ENCODE measurements at places on chromosomes 11 and 22. TPM values are rescaled to one million over a fixed set of nuclear protein-coding genes. Genes with fewer than 3 reads are reported as not detected.

DNA sequence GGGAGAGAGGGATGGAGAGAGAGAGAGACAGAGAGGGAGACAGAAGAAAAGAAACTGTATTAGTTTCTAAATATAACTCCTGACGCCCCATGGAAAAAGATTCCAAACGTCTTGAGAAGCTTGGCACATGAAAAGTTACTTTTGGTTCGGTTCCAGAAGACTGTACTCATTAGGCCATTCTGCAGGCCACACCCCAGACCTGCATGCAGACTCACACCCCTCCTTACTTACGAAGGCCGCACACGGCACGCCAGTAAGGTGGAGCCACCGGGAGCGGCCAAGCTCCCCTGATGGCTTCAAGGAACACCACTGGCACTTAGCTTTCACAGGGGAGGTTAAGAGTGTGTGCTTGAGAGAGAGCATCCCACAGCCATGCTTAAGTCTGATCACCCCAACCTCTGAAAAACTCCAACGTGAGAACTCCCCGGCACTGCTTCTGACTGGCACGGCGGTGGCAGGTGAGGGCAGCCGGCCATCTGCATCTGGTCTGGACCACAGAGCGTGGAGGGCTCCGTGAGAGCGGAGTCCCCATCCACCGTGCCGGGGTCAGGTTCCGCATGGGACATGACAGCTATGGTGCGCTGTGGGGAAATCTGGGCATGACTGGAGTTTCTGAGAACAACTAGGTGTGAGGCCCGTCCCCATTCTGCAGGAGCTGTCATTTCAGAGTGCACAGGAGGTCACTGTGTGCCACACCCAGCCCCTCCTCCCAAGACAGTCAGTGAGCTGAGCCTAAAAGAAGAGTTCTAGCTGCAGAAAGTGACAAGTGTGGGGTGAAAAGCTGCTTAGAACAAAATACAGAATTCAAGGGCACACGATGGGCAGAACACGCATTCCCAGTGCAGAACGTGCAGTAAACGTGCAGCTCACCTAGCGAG, 62.4 kb downstream of the MYH9 start:
- H3K27ac ChIP-seq: peak overlapping the region; percentile 93
- DNase-seq: no peak
- no peak overlapping the region for H3K4me3 ChIP-seq
- H3K36me3 ChIP-seq: peaks cover 39% of the 10 kb centered on the region
- H3K27me3 ChIP-seq: no peaks in the 10 kb centered on the region
- H3K4me1 ChIP-seq: peaks cover 77% of the 10 kb centered on the region

GSTT2B gene
- total RNA-seq: 9.7 TPM

ZNF215 gene
- total RNA-seq: 2.3 TPM

GRCh38 chr11:70263363-70263762, 7.1 kb upstream of the PPFIA1 start:
- no peaks in the 10 kb centered on the region for H3K36me3 ChIP-seq
- H3K4me3 ChIP-seq: no peak overlapping the region
- H3K4me1 ChIP-seq: no peaks in the 10 kb centered on the region
- no peak overlapping the region for H3K27ac ChIP-seq
- H3K27me3 ChIP-seq: no peaks in the 10 kb centered on the region

DNA sequence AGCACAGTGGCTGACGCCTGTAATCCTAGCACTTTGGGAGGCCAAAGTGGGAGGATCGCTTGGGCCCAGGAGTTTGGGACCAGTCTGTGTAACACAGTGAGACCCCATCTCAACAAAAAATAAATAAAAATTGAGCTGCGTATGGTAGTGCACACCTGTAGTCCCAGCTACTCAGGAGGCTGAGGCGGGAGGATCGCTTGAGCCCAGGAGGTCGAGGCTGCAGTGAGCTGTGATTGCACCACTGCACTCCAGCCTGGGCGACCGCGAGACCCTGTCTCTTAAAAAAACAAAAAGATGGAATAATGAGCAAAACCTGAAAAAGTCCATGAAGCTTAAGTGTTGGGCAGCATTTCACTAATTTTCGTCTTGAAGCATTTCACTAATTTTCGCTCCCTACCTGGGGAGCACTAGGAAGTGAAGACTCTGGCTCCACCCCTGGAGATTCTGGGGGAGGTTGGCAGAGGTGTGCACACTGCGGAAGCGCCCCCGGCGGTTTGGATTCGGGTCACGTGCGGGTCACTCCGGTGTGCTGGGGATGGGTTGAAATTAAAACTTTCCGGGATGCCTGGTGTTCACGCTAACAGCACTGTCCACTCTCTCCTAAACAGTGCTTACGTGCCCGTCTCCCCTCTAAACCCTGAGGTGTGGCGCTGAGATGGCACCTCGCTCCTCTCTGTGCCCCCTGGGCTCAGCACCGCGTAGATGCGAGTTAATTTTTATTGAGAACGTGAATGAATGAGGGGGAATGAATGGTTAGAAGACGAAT, 906 bp upstream of the NAA40 start:
- H3K27me3 ChIP-seq: no peaks in the 10 kb centered on the region
- peaks cover 20% of the 10 kb centered on the region for H3K4me1 ChIP-seq
- H3K27ac ChIP-seq: no peak overlapping the region

DNA sequence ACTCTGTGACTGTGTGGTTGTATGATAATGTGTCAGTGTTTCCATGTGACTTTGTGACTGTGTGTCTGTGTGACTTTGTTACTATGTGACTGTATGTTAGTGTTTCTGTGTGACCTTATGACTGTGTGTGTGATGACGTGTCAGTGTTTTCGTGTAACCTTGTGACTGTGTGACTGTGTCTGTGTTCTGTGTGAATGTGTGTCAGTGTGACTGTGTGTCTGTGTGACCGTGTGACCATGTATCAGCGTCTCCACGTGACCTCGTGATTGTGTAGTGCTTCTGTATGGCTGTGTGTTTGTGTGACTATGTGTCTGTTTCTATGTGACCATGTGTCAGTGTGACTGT, 9.5 kb upstream of the PKNOX2 start:
- no peak for DNase-seq
- no peak overlapping the region for H3K4me3 ChIP-seq
- H3K4me1 ChIP-seq: no peaks in the 10 kb centered on the region

EIF4ENIF1 gene
- total RNA-seq: 24.5 TPM

GRCh38 chr11:119172513-119172912, 4.0 kb downstream of the NLRX1 start:
- H3K4me3 ChIP-seq: no peak overlapping the region
- H3K36me3 ChIP-seq: peaks cover 6% of the 10 kb centered on the region
- H3K27ac ChIP-seq: no peak overlapping the region
- no peaks in the 10 kb centered on the region for H3K27me3 ChIP-seq
- peaks cover 7% of the 10 kb centered on the region for H3K4me1 ChIP-seq
- DNase-seq: no peak

- H3K27ac ChIP-seq: no peak overlapping the region
- no peak for DNase-seq
- H3K4me3 ChIP-seq: no peak overlapping the region
- no peaks in the 10 kb centered on the region for H3K27me3 ChIP-seq
- no peaks in the 10 kb centered on the region for H3K4me1 ChIP-seq
Observed at GRCh38 chr11:99256614-99257013, 235.9 kb downstream of the CNTN5 start.

SMDT1 gene
- 25.1 TPM for total RNA-seq

DNA sequence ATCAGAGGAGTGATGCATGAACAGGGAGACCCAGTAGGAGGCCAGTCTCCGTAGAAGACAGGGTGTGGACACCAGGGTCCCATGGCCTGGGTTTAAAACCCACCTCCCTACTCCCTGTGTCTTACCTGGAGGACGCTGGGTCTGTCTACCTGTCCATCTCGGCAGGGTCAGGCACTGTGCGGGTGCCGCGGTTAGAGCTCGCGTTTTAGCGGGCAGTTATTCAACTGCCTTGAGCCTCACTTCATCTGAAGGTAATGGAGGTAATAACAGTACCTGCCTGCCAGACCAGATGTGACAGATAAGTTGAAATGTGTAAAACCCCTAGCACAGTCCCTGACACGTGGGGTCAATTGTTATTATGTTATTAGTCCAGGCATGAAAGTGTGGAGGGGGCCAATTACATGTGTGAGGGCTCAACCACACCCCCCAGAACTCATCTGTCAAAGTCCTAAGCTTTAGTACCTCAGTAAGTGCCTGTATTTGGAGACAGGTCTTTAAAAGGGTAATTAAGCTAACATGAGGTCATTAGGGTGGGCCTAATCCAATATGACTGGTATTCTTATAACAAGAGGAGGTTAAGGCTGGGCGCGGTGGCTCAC, 8.1 kb upstream of the UPK3A start:
- no peaks in the 10 kb centered on the region for H3K36me3 ChIP-seq
- H3K4me3 ChIP-seq: no peak overlapping the region
- no peak for DNase-seq
- no peaks in the 10 kb centered on the region for H3K27me3 ChIP-seq
- peaks cover 7% of the 10 kb centered on the region for H3K4me1 ChIP-seq
- no peak overlapping the region for H3K27ac ChIP-seq

- no peaks in the 10 kb centered on the region for H3K27me3 ChIP-seq
- DNase-seq: no peak
- no peaks in the 10 kb centered on the region for H3K36me3 ChIP-seq
- H3K4me3 ChIP-seq: no peak overlapping the region
- H3K4me1 ChIP-seq: no peaks in the 10 kb centered on the region
Observed at GRCh38 chr11:119157063-119157462, 8.2 kb downstream of the ABCG4 start.

DNA sequence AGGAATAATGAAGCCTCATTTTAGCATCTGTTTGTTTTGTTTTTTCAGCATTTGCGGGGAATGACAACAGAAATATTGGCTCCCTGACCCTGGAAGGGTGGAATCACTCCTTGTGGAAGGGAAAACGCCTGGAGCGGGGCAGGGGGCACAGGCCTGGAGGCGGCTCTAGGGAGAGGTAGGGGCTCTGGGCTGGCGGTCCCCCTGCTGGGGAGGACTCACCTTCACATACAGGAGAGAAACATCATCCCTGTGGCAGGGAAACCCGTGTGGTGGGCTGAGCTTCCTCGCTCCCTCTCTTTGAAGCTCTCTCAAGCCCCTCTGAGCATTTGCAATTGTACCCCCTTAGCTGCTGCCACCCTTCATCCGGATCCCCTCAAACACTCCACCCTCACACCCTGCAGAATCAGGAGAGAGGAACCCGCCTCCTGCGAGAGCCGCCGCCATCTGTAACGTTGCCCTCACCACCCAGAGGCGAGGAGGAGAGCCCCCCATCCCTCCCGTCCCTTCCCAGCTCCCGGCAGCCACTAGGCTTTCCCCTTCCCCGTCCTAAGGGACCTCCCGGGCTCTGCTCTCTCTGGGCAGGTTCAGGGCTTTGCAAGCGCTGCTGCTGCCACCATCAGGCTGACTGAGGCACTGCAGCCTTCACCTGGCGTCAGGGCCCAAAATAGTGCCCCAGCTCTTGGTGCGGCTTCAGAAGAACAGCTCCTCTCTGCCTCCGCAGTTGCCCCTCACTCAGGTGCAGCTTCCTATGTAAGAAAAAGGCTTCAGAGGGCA, 10.4 kb downstream of the KIRREL3 start:
- no peak overlapping the region for H3K4me3 ChIP-seq
- no peak overlapping the region for H3K27ac ChIP-seq
- H3K4me1 ChIP-seq: no peaks in the 10 kb centered on the region
- H3K36me3 ChIP-seq: no peaks in the 10 kb centered on the region

OVCH2 gene
- total RNA-seq: 5.0 TPM

Data from upper lobe of left lung (tissue), 6 donors.